ENCODE measurements at places on chromosomes 7 and 10.

DNA sequence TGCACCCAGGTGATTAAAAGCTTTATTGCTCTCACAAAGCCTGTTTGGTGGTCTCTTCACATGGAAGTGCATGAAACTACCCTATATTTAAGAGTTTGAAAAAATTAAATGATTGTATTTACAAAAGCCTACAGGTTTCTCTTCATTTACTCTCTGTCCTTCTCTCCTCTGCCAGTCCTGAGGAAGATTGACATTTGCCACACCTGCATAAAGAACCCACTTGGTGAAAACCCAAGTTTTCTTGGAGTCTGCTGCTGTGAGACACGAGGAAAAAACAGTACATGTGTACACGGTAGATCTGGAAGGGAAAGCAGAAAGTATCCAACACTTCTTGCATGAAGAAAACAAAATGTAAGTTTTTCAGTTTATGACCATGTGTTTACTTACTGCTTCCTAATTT is 994.4 kb upstream of the POT1 start:
- no peak for DNase-seq

- no peak for DNase-seq
Measured at GRCh38 chr7:45918556-45918955, 2.5 kb downstream of the IGFBP3 start.

DNA sequence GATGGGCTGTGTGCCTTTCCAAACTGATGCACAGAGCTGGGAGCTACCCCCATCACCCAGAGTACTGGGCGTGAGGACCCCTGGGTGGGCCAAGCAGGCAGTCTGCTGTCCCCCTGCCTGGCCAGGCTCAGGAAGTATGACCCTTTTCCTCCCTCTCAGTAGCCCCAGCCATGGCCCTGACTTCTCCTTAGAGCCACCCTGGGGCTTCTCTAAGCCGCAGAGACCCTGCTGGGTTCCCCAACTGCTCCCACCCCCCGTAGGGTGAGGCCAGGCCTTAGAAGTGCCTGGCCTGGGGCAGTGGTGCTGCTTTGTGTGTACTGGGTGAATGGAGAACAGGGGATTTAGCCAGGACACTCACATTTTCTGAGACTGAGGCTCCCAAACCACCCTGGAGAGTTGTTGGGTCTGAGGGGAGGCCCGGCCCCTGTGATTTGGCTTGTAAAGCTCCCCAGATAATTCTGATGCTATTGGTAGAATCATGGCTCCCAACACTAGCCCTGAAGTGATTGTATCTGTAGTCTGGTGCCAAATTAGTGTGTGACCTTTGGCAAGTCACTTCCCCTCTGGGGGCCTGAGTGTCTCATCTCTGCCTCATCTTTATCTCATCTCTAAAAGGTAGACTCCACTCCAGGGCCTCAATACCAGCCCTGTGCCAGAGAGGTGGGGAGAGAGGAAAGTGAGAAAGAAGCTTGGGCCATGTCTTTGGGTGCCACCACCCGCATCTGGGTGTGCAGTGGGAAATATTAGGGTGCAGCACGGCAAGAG is 99.7 kb upstream of the PPIF start:
- no peak for DNase-seq

DNA sequence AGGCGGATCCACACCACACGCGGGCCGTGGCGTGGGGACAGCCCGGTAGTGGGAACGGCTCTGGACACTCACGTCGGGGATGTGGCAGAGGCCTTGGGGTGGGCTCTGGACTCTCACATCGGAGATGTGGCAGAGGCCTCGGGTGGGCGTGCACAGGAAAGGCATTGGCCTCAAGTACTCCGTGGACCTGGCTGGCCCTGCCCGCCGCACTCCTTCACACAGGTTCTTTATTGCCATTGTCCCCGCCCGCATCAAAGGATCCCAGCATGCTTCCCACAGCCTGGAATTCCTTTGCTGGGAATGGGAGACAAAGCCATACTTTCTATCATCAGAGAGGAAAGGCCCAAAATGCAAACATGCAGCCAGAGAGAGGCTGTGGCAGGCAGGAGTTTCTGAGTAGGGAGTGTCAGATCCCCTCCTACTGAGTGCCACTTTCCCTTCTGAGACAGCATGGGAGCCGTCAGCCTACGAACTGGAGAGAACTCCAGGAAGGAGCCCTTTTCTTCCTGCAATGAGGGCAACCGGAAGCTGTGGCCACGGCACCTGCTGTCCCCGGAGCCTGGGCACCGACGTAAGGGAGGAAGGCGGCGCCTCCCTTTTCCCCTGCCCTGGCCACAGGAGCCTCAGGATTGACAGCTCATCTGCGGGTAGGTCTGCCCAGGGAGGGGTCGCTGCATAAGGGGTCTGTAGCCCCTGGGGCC is 51.5 kb downstream of the RBM17 start:
- DNase-seq: no peak

DNA sequence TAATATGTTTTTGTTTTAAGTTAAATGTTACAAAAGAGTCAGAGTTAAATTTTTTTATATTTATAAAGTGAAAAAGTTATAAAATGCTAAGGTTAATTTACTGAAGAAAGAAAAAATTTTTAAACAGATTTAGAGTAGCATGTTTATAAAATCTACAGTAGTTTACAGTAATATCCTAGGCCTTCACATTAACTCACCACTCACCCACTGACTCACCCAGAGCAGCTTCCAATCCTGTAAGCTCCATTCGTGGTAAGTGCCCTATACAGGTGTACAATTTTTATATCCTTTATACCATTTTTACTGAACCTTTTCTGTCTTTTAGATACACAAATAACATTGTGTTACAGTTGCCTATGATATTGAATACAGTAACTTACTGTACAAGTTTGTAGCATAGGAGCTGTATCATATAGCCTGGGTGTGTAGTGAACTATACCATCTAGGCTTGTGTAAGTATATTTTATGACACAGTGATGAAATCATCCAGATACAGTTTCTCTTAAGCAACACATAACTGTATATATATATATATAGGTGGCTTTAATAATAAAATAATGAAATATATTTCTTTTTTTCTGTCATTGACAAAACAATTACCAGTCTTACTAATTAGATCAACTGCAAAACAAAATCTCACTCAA is 79.6 kb downstream of the PTEN start:
- no peak for DNase-seq

DNA sequence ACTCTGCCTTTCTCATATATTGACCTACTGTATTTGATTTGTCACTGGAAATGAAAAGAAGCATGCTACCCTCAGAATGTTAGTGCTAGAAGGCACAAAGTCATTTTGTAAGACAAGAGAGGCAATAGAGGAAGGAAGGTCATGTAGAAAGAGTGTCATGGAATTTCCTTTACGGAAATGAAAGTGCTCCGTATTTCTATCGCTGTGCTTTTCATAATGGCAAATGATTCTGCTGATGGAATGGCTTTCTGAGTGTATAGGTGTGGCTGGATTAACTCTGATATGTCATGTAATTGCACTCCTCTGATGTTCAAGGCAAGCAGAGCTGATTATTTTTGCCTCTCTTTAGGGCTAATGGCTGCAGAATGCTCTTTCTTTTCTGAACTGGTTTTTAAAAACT is 15.5 kb upstream of the STEAP4 start:
- no peak for DNase-seq

GRCh38 chr10:126670895-126671261 is 385 bp upstream of the C10orf90 start:
- DNase-seq: no peak

- no peak for DNase-seq
Measured at GRCh38 chr10:76185471-76186301, 754.3 kb downstream of the LRMDA start.

DNA sequence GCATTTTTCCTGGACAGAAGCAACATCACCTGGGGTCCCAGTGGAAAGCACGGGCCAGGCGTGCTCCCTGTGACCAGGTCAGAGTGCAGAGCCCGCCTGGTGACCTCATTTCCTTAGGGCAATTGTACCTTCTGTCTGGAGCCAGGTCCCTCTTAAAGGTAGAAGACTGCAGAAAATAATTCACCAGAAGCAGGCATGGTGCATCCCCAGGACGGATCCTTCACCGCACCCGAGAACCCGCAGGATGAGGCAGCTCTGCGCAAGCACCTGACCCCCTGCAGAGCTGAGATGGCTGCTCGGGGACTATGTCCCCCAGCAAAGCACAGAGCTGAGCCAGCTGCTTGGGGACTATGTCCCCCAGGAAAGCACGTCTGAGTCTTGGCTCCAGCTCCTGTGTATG is 557.6 kb downstream of the PTPRN2 start:
- no peak for DNase-seq

GRCh38 chr10:32982911-32983909 is 25.2 kb upstream of the ITGB1 start:
- DNase-seq: no peak

- no peak for DNase-seq
Measured at GRCh38 chr7:96269246-96269994, 52.5 kb downstream of the SLC25A13 start.

- DNase-seq: no peak
Measured at GRCh38 chr7:44061645-44062179, 3.7 kb downstream of the PGAM2 start.

DNA sequence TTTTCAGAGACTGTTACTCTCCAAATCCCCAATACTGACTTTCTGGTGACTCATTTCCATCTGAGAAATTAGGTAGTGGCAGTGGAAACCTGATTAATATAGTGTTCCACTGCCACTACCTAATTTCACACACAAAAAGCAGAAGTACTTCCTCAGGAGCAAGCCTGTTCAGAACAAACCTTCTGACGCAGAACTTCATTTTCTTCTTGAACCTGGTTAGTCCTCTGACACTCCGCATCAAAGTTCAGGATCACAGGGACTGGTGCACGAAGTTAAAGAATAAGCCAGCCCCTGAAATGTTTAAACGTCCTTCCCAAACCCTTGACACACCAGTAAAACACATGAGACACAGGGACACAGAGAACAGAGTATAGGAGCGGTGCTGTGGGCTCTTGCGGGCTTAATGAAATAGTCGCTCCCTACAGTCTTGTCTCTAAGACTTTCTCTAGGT is 4.4 kb downstream of the WDR91 start:
- DNase-seq: no peak

DNA sequence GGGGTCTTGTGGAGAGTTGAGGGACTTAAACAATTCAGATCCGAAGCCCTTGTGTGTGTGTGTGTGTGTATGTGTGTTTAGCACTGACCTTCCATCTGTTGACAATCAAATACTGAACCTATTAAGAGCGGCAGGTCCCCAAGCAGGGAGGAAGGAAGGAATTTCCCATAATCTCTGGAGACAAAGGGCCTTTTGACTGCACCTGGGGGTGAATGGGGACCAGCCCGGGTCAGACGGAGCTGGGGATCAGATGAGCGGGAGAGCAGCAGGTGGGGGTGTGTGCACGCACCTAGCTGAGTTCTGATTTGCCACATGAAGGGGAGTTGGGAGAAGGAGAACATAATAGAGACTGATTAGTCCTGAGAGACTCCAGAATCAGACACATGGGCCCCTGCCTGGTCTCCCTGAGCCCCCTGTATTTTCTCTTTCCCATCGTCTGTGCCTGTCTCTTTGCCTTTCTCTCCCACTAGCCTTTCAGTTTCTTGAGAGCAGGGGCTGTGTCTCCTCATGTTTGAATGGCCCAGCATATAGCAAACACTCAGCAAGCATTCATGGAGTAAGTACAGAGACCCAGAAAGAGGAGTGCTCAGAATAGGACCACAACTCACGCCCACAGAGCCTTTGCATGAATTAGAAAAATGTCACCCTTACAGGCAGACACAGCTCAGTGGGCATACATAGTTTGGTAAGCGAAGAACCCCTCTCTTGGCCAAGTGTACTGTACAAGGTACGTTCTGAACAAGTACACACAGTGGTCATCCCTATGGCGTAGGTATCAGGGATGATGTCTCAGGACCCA is 288.3 kb upstream of the HABP2 start:
- DNase-seq: no peak

DNA sequence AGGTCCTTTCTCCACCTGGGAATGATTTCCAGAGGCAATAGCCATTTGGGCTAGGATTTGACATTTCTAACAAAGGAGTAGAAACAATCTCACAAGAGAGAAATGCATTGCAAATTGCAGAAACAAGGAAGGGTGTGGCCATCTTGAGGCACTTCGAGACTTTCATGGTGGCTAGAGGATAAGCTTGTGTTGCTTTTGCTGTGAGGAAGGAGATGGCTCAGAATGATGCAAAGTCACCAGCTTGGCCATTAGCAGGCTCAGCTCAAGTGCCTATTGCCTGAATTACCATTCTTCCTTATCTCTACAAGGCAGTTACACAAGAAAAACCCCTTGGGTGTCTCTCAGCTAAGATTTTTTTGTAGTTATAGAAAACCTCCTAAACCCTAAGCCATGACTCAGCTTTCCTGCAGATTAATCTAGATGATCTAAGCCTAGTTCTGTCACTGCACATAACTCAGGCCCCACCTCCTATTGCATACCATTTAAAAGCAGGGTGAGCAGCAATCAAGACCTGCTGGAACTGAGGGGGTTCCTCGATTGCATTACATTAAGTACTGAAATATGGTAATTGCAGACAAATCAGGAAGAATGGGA is 683.1 kb downstream of the NRG3 start:
- no peak for DNase-seq

DNA sequence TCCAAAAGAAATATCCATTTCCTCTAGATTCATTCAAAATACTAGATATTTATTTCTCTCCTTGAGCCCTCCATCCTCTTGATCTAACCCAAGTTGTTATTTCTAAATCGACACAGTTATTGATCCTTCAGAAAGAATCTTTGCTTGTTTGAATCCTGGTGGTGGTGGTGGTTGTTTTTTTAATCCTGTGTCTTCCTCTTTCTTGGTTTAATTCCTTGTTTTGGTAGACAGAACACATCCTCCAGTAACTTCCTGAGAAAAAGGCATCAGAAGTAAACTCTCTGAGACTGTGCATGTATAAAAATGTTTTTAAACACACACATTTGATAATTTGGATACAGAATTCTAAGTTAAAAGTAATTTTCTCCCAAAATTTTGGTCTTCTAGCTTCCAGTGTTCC is 49.9 kb downstream of the SIRT1 start:
- DNase-seq: no peak

DNA sequence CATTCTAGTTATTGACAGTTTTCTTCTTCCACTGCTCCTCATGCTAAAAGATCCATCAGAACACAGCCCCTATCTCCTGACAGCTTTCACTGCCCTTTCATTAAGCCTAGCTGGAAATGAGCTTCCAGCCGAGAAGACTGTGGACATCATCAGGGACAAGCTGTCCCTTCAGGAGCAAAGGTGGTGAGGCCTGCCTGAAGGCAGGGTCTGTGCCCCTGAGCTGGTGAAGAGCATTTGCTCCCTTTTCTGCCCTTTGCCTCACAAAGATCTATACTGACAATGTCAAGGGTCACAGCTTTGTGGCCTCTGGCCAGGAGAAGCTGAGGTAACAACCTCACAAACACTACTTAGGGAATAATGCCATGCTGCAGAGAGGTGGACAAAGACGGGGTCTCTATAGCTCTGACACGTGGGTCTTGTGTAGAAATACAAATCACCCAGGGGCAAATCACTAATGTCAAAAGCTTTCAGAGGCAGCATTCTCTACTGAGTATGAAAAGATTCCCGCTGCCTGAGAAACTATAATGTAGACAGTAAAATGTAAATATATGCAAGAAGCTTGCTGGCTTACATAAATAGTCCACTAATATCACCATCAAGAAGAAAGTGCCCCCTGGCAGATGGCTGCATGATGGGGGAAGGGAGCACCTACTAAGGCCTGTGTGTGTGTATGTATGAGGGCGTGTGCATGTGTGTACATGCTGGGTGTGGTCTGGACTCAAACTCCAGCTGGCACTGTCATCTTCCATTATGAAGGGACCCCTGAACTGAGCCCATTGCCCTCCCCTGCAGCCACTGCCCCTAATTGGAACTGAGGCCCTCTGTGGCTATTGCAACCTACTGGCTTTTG is 55.8 kb downstream of the HBP1 start:
- no peak for DNase-seq

All from activated CD8-positive, alpha-beta memory T cell treated with anti-CD3 and anti-CD28 coated beads for 1 hour (primary cell).